ENCODE measurements at places on chromosomes 5 and 9.

GRCh38 chr5:14816999-14817761 lies 54.4 kb downstream of the ANKH start:
- peak; percentile 90 for DNase-seq

DNA sequence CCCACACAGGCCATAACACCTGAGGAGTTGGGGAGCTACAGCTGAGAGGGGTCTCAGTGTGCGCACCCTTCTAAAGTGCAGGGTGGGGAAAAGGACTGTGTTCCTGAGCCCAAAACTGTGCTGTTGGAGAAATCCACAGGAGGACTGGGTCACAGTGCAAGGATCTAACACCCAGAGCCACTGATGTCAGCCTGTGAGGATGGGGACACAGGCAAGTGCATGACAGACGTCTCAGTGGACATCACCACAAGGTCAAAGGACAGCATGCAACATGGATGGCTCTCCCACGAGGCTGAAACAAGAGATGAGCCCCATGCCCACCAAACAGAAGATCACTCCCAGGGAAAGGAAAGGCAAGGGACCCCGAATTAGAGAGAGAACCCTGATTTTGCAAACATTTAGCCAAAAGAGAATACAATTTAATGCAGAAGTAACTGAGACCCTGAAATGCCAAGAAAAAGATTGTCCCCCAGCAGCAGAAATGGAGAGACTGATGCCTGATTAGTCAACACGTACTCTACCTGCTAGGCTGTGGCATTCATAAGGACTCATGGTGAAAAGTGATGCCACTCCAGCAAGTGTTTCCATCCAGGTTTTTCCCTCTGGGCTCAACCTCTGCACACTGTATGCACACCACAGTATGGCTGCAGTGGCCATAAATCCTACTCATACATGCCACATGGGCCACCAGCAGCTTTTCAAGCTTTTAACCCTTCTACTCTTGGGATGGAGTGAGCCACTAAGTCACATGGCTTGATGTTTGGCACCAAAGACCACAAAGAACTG lies 14.2 kb downstream of the KLF9 start:
- no peak for DNase-seq

- DNase-seq, result no peak
These were observed 28.9 kb upstream of the RECK start for GRCh38 chr9:36007852-36008251.

- no peak for DNase-seq
These were observed 20.5 kb downstream of the POLR3G start for GRCh38 chr5:90495146-90495545.

GRCh38 chr5:98259595-98259994 lies 513.9 kb upstream of the RGMB start:
- no peak for DNase-seq

GRCh38 chr9:116939614-116940013 lies 252.5 kb downstream of the TRIM32 start:
- peak; percentile 27 for DNase-seq

Measured in fibroblast of upper back skin (primary cell).